ENCODE measurements at places on chromosomes 6 and 20.

- DNase-seq: peak; percentile 9
These were observed 29.2 kb downstream of the C6orf58 start for GRCh38 chr6:127606131-127606562.

GRCh38 chr6:113672491-113673149 lies 184.5 kb upstream of the MARCKS start:
- no peak for DNase-seq

DNA sequence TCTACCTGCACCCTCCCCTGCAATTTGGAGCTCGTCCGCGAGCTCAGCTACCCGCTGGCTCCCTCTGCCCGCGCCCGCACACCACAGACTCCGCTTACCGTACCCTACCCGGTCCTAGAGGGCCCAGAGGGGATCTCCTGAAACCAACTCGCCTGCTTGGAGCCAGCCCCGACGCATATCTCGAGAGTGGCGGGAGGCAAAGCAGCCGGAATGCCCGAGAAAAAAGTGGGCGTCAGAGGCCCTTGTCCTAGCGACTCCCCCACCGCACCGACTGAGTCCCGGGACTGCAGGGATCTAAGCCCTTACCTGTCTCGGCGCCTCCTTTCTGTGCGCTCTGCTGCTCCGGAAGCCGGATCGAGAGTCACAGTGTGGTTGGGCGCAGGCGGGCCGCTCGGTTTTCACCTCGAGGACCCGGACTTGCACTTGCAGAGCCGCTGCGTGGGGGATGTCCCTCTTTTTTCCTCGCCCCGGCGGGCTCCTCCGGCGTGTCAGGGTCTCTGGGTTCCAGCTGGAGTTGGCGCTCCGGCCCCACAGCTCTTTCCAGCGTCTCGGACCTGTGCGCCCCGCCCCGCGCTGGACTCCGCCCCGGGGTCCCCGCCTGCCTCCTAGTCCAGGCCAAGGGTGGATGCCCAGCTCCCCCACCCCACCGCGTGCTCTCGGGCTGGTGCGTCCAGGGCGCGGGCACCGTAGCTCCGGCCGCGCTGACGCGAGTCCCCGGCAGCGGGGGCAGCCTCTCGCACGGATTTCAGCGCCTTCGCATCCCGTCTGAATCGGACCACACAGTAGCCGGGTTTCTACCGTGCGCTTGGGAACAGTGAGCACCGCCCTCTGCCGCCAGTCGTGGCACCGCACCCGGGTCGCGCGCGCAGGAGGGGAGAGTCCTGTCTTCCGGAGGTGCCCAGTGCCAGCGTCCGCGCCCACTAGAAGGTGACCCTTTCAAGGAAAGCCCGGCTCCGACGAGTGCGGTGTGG lies at the start of gene PROKR2:
Gene PROKR2, minus strand, starts transcription at position 767 of the 971 bp plus-strand sequence. CDS start 2,585 bp downstream, outside the sequence.
- DNase-seq: peak; percentile 3

DNA sequence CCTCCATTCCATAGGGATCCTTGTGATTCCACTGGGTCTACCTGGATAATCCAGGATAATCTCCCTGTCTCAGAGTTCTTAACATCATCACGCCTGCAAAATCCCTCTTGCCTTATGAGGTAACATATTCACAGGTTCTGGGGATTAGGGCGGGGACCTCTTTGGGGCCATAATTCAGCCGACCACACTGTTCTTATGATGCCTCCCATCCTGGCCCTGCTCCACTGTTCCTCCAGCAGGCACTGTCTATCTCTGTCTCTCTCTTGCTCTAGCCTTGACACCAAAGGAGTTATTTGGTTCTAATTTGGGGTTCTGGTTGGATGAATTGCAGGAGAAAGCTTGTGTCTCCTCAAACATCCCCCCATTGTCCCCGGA lies 168.1 kb downstream of the NFATC2 start:
- no peak for DNase-seq

- DNase-seq: peak; percentile 64
These were observed 971 bp downstream of the NFKBIE start for GRCh38 chr6:44264154-44265006.

GRCh38 chr6:14379568-14379967 lies 262.0 kb downstream of the CD83 start:
- DNase-seq: no peak

Measured in CD4-positive, alpha-beta T cell treated with Interleukin-17A for 1 hour (primary cell).